ENCODE measurements at places on chromosomes 13 and 19.

- DNase-seq, result no peak
Measured at GRCh38 chr19:31583148-31583547, 233.9 kb upstream of the TSHZ3 start.

DNA sequence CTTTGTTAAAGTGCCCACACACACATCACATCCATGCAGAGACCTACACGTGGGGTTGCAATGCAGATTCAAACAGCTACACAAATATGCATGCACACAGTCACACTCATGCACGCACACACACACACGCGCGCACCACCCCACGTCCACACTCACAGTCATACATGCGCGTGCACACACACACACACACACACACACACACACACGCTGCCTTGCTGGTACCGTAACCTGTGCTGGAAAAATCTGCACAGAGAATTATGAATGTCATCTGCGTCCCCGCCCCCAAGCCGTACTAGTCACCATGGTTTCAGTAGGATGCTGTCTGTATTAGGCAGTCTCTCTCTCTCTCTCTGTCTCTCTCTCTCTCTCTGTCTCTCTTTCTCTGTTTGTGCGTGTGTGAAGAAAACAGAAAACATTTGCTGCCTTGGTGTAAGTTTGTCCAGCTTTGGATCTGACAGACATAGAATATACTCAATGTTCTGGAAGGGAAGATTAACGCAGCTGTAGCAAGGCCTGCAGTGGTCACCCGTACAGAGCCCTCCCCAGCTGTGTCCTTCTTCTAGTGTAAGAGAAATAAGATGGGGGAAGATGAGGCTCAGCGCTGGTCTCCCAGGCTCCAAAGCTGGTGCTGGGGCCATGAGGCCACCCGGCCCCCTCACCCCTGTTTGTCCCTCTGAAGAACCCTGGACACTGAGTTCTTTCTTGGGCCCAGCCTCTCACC lies 26.4 kb upstream of the DPP9 start:
- no peak for DNase-seq

DNA sequence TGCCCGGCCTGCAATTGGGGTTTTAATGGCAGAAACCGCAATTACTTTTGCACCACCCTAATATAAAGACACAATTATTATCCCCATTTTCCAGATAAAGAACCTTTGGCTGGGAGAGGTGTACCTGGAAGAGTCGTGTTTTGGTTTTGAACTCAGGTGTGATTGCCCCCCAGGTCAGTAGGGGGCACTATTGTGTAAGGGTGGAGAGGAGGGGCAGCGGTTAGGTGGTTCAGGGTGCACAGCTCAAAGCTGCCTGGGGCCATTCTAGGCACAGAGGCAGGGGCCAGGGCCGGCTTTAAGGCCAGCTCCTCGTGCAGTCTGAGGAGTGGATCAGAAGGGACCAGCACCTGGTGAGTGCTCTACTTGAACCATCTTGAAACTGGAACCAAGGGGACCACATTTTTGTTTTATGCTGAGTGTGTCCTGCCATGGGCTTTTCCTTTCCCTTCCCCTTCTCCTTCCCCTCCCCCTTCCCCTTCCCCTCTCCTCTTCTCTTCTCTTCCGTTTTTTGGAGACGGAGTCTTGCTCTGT lies 5.8 kb upstream of the FCGRT start:
- DNase-seq, result peak; percentile 34

DNA sequence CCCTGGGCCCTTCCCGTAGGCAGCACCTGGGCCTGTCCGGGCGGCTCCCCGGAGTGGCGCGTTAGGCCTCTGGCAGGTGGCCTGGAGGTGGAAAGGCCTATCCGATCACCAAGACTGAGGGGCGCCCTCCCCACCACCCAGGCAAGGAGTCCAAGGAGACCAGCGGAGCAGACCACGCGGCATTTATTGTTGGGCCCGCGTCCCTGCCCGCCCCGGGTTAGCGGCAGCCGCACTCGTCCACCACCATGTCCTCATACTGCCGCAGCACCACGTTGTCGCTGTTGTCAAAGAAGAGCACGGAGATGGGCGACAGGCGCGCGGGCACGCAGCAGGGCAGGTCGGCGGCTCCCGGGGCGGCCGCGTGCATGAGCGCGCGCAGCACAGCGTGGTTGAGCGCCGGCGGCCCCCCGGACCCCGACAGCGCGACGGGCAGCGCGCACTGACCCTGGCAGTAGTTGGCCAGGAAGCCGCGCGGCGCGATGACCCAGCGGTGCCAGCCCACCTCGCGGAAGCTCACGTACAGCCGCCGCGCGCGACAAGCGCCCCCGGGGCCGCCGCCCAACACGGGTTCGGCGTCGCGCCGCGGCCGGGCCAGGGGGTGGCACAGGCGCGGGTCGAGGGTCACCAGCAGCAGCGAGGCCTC lies 27.5 kb downstream of the CERS1 start:
- DNase-seq, result no peak

DNA sequence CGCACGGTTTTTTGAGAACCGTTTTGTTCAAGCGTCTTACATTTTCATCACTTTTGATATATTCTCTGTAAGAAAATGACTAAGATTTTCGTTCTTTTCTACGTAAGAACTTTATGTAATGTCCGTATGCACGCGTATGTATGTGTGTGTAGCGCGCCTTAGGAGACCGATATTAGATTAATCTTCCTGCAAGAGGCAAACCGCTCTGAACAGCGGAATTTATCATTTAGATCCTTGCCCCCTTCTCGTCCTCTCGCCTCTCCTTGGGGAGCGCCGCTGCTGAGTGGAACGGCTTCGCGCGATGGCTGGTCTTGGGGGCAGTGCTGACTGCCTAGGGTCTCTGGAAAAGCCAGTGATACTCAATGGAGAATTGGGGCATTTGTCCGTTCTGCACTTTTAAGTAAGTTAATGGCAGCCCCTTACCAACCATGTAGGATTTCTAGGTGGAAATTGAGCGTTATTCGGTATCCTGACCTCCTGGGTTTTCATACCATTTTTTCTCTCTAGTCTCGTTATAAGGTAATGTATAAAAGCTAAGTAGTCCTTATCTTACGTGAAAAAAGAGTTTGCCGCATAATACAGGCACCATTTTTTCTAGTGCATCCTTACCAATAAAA lies 4.7 kb downstream of the MAB21L1 start:
- no peak for DNase-seq

DNA sequence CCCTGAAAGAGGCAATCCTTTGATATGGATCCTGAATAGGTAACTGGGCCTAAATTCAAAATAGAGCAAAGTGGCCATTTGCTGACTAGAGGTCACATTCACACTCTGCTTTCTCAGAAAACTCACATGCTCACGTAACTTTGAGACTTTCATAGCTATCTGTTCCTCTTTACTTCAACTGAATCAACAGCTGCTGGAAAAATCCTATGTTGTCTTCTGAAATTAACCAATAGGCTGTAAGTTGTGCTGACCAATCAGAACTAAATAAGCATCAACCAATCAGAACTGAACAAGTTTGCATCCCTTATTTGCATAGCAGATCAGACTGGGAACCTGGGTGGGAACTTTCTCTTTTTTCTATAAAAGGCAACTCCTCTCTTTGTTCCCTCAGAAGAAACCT lies 24.0 kb upstream of the TBC1D4 start:
- no peak for DNase-seq

DNA sequence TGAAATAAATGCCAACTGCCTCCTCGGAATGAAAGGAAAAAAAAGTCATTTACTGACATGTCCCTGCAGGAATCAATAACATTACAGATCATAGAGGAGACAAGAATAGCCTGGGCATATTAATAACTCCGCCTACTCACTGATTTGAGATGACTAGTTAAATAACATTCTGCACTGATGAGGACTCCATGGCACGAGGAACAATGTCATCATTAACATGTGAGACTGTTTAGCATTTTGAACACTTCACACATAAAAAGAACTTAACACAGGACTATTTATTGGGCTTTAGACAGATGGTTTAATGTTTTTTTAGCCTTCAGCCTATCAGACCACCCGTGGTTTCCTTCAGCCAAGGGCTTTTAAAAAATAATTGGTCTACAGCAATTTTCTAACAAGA lies 170.1 kb downstream of the OLFM4 start:
- DNase-seq, result peak; percentile 36

GRCh38 chr13:100244431-100244830 lies 155.5 kb downstream of the PCCA start:
- DNase-seq, result no peak

DNA sequence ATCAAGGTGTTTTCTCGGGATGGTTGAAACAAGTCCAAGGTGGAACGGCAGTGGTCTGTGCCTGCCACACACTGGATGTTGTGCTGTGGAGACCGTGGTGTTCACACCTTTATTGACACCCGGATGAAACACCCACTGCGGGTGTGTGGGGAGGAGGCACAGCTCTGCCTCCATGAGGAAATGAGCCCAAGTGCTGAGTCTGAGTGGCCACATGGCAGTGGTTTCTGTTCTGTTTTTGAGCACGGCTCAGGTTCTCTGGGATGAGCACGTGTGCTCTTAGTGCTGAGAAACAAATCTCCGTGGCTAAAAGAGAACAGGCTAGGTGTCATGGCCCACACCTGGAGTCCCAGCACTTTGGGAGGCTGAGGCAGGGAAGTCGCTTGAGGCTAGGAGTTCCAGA lies 29.5 kb downstream of the UPF1 start:
- DNase-seq, result no peak

DNA sequence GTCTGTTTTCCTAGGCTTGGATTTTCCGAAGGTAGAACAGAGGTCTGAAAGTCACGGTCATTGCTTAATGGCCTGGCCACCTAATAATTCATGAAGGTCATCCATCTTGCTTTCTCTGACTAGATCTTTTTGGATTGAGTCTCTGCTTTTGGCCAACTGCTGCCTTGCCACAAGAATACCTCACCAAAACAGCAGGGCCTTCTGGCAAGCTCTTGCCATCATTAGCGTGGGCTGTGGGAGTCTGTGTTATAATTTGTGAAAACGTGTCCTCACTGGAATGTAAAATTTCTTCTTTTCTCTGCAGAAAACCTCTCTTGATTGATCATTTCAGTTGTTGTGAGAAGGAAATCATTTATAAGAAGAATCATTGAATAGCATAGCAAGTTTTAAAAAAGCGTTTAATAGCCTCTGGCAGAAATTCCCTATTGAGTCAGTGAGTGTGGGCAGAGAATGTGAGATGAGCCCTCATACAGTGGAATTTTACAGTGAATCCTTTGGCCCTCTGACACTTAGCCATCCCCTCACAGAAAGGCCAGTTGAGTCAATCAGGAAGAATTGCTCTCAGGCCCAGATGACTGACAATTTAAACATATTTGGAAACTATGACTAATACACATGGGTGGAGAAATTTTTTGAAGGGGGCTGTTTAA lies 43.2 kb upstream of the ERICH6B start:
- DNase-seq, result no peak

DNA sequence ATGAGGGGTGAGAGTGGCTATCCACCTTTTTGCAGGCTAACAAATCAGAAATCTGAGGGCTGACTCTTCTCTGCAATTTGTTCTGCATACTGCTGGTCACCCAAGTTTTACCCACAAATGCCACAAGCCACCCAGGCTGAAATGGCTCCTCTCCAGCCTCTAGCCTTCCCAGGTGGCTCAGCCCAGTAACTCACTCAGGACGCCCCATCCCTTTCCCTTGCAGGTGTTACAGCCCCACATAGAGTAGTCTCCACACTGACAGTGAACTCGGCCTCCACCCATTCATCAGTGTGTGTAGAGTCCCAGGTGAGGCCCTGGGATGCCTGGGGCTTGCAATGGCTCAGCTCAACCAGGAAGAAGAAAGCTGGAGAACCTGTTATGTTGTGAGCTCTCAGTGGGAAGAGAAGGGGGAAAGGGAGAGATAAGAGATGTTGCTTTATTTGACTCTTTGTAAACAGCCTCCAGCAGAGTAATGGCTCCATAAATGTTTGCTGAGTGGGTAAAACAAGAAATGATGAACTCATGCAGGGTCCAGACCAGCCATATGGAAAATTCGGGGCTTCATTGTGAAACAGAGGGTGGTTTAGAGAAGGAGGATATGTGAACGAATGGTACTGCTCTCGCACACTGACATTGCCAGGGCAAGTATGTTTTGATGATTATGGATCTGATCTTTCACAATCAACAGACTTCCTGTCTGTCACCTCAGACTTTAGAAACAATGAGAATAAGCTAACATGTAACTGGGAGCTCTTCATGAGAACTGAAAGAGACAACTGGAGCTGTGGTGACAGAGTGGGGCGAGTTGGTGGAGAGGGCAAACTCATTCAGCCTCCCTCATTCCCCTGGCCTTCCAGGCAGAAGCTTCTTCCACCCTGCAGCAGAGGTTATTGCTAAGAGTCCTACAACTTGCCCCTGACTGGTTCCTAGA lies 74.2 kb upstream of the RFC3 start:
- no peak for DNase-seq

DNA sequence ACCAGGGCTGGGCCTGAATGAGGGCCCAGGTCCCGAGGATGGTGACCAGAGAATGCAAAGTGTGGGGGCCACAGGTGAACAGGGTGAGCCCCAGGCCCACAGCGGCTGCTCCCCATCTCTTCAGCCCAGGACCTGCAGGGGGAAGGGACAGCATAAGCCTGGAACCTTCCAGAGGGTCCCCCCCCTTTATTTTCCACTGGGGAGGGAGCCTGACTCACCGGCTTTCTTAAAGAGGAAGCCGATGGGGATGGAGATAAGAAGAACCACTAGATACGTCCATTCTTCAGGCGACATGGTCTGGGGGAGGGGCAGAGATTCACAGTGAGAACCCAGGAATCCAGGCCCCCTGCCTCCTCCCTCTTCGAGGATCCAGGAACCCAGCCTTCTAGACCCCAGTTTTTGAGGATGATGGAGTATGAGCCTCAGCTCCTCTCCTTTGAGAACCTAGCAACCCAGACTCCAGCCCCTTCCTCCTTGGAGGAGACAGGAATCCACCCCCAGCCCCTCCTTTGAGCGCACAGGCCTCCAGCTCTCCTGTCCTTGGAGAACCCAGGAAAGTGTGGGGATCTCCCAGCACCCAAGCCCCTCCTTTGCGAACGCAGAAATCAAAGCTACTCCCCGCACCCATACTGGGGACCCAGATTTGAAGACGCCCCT lies 1.0 kb downstream of the MBOAT7 start:
- no peak for DNase-seq

GRCh38 chr19:22735911-22736645 lies 47.9 kb downstream of the ZNF99 start:
- no peak for DNase-seq

GRCh38 chr19:23436318-23436717 lies 41.0 kb upstream of the ZNF91 start:
- DNase-seq, result no peak

DNA sequence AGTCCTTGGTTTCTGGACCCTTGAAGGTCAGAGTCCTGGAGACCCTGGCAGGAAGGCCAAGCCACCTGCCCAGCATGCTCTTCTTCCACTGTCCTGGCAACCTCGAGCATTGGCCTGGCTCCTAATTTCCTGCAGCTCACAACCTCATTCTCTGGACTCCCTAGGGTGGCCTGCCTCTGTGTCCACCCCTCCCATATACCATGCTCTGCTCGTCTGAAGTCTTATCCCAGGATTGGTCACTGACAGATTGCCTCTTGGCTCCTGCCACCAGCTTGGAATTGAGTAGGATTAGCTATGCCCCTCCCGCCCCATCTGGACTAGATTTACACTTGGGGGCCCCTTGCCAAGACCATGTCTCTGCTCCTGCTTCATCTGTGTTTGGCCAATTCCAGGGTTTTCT lies 17.1 kb upstream of the WASF3 start:
- peak; percentile 7 for DNase-seq

Data from NCI-H2171 treated with DMSO at 0.1 percent for 48 hours (cell line).